ENCODE measurements at places on chromosomes 3 and 15.

- no peak for DNase-seq
Observed at GRCh38 chr3:73827725-73828211, 203.0 kb upstream of the PDZRN3 start.

GRCh38 chr3:122067588-122068240 is 12.6 kb downstream of the CD86 start:
- DNase-seq = no peak

DNA sequence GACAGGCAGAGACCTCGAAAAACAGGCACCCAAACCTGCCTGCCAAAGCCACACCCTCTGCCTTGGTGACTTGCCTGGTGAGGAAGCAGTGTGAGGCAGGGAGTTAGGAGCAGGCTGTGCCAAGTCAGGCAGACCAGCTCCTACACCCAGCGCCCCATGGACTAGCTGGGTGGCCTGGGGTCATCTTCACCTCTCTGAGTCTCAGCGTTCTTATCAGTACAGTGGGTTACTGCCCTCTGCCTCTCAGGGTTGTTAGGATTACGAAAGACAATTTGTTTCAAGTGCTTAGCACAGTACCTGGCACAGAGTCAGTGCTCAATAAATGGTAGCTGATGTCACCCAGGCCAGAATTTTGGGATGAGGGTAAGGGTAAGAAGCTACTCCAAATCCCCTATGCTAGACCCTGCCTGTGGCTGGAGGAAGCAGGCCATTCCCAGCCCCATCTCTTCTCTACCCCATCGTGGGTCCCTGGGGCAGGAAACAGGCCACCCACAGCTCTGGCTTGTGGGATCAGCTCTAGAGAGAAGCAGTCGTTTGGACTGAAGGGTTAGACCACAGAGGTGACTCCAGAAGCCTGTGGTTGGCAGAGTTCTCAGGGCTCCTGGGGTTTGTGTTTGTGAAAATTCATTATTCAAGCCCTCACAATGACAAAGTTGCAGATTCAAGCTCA is 10.1 kb downstream of the SLC51B start:
- DNase-seq = no peak

DNA sequence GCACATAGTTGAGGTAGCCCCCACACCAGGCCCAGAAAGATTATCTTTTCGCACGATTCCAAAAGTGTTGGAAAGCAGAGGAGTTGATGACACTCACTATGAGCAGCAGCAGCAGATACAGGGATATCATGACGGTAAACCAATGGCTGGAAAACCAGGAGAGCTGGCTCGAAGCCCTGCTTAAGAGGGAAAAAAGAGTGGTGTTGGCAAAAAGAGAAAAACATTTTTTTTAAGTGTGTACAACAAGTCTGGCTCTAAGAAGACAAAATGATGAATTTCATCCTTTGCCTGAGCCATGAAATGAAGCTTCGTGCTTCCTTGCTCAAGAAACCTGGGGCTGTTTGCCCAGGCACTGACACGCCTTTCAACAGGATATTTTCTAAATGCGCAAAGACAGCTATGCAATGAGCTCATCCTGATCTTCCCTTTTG is 27.3 kb downstream of the PARP16 start:
- DNase-seq = no peak
